GM12864 (cell line): ENCODE measurements at places on chromosomes 16 and 17.

GRCh38 chr17:42317266-42317845 lies 29.1 kb downstream of the STAT5A start:
- no peak for DNase-seq

DNA sequence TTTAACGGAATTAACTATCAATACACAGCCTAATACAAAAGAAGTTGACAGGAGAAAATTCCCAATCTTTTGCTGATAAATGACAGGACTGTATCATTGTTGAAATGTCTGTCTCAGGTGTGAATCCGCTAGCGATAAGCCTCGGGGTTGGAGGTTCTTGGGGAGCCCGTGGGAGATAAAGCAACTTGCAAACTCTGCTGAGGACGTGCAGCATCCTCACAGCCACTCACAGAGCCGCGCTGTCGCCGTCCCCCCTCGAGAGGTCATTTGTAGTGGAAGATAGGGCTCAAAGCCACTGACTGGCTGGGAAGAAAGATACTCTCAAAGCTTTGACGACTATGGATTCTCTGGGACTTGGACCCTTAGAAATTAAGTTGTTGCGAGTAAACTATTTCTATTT lies 17.0 kb downstream of the MAP1LC3B start:
- no peak for DNase-seq

DNA sequence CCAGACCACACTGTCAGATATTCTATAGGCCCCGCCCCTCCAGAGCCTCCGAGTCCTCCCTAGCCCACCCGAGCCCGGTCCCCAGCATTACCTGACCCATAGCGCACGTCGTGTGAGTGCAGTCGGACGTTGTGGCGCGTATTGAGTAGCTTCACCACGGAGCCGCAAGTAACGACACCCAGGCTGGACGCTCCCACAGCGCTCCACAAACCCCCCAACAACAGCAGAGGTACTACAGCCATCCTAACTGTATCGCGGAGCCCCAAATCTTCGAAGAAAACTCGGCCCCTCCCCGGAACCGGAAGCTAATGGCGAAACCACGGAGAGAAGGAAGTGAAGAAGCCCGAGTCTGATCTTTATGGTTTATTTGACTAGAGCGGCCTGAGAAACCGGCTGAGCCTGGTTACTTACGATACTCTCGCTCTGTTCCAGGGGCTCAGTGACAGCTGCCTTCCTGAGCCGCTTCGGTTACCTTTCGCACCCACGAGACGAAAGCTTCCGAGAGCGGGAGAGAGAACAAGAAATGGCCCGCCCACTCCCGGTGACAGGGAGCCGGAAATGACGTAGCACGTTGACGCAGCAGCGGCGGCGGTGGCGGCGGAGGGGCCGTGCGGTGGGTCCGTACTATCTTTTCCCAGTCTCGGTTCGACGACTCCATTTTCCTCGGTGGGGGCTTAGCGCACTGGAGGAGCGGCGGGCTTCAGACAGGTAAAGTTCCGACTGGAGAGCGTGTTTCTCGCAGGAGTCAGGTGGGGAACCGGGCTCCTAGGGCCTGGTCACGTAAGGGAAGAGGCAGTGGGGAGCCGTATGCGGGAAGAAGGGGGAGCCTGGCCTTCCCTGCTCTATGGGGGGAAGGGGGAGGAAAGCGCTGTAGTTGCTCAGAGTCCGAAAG lies at the start of the genes SDF2 and SUPT6H:
SDF2 (minus strand) TSS at position 272 of the 892 bp plus-strand sequence; CDS start at position 242, 30 bp downstream.
SUPT6H (plus strand) TSS at position 571 of the 892 bp plus-strand sequence. CDS start 11,197 bp downstream, outside the sequence.
- peak; percentile 67 for DNase-seq

DNA sequence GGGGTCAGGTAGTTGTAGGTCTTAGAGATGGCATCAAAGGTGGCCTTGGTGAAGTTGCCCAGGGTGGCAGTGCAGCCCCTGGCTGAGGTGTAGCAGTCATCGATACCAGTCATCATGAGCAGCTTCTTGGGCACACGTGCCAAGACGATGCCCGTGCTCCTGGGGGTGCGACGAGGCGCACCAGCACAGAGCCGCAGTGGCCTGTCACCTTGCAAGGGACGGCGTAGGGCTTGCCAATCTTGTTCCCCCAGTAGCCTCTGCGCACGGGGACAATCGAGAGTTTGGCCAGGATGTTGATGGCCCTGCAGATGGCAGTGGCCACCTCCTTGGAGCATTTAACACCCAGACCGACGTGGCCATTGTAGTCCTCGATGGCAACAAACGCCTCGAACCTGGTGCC lies 29.8 kb downstream of the CDC27 start:
- DNase-seq = no peak

DNA sequence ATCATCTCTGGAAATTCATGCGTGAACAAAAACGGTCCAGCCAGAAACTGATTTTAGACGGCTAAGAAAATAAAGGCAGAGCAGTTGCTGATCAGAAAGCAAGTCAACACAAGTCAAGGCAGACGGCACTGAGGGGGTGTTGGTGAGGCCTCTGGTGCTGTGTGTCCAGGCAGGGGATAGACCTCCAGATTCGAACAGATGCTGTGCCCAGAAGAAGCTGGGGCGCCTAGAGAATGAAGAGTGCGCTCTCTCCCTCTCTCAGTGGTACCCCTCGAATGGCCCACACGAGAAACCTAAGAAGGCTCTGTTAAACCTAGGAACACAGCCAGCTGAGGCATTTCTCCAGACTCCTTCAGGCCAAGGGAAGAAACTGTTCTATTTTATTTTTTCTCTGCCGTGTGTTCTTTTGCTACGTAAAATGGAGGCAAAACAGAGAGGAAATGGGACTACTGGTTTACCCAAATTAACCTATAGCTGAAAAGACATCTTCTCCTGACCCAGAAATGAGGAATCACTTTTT lies 178.3 kb downstream of the PMP22 start:
- DNase-seq = no peak

GRCh38 chr16:83351846-83352245 lies 455.9 kb upstream of the HSBP1 start:
- DNase-seq = no peak

DNA sequence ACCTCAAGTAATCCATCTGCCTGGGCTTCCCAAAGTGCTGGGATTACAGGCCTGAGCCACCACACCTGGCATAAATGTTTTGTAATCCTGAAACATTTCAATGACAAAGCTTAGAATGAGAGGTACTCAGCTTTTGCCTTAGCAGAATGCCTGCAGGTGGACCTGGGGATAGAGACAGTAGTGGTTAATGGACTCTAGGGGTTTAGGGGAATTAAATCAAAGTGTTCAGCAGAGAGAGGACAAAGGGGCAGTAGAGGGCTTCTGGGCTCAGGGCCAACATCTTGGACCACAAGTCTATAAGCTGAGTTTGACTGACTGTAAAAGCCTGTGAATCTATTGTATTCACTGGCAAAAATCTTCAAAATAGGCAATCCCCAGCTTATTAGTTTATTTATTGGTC lies 36.0 kb upstream of the MED13 start:
- DNase-seq = no peak

DNA sequence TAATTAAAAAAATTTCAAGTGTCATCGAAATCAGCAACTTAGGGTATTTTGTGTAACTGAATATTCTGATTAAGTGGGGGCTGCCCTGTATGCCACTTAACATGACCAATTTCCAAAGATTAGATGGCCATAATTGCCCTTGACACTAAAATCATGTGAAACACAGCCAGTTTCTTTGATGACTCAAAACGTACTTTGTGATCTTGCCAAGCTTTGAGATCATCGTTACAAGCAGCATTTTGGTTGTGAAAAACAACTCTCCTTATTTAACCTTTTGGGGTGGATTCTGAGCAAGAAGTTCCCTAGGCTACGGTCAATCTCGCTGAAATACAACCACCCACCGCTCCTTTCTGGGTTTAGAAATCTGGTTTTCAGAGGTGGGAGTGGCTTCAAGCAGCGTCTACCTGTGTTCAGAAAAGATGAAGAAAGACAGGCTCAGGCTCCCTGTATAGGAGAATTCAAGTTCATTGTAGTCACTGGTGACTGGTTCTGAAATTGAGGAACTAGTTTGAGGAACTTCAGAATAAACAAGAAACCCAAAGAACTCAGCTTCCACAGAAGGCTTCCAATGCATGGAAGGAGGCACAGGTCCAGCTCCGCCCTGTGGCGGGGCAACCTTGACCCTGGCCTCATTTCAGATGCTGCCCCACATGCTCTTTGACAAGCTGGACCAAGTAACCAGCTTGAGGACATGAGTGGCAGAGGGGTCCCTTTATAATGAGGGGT lies 9.4 kb downstream of the MAP3K14 start:
- peak; percentile 83 for DNase-seq

GRCh38 chr17:79943347-79944241 lies 92.1 kb downstream of the TBC1D16 start:
- DNase-seq = no peak

GRCh38 chr17:33511670-33512069 lies 218.6 kb upstream of the ASIC2 start:
- DNase-seq = no peak

- no peak for DNase-seq
Observed at GRCh38 chr17:81245665-81246342, 6.7 kb downstream of the NDUFAF8 start.

DNA sequence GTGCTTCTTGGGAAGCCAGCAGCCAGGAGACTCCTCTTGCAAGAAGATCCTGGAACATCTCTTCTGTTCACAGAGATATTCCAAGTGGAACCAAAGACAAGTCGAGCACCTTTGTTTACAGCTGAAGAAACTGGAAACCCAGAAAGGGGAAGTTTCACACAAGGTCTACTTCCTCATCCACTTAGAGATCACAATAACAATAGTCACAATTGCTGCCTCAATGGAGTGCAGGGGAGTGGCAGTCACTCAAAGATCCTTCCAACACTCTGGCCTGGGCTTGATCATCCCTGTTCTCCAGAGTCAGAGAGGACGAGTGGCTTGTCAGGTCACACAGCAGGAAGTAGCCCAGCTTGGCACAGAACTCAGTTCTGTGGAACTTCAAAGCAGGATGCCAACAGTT lies 46.9 kb upstream of the SIAH1 start:
- peak; percentile 58 for DNase-seq

DNA sequence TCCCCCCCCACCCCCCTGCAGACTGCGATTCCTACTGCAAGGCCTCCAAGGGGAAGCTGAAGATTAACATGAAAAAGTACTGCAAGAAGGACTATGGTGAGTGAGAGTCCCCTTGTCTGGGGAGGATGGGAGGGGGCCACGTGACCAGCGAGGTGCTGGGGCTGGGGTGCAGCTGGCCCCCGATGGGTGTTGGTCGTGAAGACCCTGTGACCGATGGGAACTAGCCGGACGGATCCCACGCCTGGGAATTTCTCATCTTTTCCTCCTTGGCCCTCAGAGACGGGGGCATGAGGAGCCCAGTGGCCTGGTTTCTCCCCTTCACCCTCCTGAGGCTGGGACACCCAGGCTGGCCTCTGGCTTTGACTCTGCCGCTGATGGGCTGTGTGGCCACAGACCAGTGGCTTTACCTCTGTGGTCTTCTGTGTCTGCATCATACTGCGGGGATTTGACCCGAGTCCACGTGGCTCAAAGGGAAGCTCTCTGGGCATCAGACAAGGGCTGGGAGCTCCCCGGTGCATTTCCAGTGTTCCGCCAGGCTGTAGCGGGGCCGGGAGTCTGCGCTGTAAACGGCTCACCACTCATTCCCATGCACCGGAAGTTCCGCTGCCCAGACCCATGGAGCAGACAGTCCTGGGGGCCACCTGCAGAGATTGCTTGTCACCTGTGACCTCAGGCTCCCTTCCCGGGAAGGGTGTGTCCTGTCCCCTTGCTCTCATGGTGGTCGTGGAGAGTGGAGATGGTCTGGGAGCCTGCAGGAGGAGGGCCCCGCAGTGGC lies 200.0 kb downstream of the NTN1 start:
- DNase-seq = no peak

DNA sequence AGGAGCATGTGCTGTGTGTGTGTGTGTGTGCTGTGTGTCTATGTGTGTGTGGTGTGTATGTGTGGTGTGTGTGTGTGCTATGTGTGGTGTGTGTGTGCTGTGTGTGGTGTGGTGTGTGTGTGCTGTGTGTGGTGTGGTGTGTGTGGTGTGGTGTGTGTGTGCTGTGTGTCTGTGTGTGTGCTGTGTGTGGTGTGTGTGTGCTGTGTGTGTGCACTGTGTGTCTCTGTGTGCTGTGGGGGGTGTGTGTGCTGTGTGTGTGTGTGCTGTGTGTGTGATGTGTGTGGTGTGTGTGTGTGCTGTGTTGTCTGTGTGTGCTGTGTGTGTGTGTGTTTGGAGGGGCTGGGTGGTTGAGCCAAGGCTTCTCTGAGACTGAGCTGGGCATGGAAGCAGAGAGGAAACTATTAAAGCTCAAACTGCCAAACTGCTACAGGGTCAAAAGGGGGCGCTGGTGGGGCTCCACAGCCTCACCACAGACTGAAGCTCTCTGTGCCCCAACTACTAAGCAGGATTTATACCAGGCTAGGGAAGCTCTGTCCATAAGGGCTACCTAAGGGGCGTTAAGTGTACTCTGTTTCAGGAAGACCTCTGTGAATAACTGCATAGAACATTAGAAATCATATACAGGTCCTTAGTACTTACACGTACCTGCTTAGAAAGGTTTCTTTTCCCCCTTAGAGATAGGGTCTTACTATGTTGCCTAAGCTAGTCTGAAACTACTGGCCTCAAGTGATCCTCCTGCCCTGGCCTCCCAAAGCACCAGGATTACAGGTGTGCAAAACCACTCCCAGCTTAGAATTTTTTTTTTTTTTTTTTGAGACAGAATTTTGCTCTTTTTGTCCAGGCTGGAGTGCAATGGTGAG lies 27.8 kb upstream of the GHDC start:
- peak; percentile 18 for DNase-seq

DNA sequence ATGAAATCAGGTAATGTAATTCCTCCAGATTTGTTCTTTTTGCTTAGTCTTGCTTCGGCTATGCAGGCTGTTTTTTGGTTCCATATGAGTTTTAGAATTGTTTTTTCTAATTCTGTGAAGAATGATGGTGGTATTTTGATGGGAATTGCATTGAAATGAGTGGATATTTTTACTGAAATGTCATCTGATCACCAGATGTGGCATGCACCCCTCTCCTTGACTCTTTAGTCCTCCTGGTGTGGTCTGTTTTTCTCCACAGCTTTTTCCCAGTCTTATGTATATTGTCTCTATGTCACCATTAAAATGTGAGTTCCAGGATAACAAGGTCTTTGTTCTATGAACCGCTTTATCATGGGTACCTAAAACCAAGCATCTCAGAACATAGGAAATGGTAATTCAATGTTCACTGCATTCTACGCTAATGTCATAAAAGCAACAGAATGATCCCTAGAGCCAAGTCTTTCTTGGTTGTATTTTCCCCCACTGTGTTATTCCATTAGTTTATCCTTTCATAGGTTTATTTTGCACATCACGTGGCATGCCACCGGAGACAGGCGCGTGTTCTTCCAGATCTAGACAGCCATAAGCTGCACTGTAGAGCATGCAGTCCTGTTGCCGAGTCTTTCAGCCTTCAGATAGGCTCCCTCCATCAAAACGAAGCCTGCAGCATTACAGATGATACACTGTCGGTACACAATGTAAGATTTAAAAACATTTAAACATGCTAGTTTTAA lies 172.5 kb downstream of the RPTOR start:
- DNase-seq = no peak
